ENCODE measurements at places on chromosomes 6 and 20.
A peak's percentile ranks its signal among the peaks of the same experiment; 100 is the strongest.

DNA sequence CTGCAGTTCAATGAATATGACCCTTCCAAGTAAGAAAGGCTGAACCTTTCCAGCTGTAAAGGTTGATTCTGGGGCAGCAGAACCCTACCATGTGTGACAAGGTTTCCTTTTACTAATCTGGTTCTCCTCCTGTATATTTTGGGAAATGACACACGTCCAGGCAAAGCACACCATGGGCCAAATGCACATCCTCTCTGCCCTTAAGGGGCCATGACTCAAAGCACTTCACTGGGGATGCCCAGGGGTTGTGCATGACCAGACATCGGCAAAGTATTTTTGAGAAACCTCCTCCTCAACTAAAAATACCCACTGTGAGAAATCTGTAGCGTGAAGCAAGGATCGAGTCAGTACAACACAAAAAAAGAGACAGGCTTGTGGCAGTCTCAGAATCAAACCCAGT, 174.7 kb downstream of the BACH2 start:
- DNase-seq: no peak

GRCh38 chr6:61809004-61809595, 476.9 kb downstream of the KHDRBS2 start:
- no peak for DNase-seq

DNA sequence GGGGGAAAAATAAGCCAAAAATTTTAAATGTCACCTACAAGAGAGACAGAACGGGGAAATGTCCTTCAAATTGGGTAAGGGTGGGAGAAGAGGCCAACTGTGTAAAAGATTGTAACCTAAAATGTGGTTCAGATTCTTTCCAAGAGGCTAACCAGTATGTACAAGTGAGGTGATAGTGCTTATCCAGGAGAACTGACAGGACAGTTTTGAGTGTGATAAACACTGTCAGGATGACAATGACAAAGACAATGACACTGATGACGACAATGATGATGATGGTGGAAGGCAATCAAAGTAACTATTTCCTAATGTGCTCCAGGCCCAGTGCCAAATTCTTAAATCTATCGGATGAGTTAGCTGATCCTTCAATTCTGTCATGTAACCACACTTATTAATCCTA, 57.3 kb downstream of the TASP1 start:
- no peak for DNase-seq

DNA sequence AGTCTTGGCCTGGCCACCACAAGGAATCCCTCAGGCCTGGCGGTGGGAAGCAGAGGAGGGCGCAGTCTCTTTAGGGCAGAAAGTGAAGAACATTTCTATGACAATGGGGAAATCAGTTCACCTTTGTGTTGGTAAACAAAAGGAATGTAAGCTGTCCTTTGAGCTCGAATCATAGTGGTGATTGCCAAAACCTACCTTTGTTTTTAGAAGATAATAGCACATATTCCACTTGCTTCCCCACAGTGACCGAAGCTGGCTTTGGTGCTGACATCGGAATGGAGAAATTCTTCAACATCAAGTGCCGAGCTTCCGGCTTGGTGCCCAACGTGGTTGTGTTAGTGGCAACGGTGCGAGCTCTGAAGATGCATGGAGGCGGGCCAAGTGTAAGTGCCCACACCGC, 144.1 kb downstream of the MTHFD1L start:
- no peak for DNase-seq

DNA sequence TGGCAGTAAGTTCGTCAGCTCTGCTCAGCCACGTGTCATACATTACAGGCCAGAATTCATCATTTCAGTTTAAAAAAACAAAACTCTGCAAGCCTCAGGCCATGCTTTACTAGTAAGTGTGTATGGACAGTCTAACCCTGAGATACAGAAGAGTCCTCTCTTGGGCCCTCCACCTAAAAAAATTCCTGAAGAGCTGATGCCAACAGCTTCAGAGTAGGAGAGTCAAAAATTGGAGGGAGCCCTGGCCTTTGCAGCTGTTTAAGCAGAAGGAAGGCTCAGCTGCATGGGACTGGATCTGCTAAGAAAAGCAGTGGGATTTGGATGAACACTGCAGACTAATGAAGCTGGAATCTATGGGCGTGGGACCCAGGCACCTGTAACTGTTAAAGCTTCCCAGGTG, 47.2 kb upstream of the FAM8A1 start:
- no peak for DNase-seq

GRCh38 chr20:7770046-7770445, 170.2 kb downstream of the HAO1 start:
- no peak for DNase-seq

- no peak for DNase-seq
Measured at GRCh38 chr6:143294265-143294860, 156.1 kb downstream of the ADAT2 start.

- no peak for DNase-seq
Measured at GRCh38 chr6:50717734-50718457, 4.6 kb downstream of the TFAP2D start.

DNA sequence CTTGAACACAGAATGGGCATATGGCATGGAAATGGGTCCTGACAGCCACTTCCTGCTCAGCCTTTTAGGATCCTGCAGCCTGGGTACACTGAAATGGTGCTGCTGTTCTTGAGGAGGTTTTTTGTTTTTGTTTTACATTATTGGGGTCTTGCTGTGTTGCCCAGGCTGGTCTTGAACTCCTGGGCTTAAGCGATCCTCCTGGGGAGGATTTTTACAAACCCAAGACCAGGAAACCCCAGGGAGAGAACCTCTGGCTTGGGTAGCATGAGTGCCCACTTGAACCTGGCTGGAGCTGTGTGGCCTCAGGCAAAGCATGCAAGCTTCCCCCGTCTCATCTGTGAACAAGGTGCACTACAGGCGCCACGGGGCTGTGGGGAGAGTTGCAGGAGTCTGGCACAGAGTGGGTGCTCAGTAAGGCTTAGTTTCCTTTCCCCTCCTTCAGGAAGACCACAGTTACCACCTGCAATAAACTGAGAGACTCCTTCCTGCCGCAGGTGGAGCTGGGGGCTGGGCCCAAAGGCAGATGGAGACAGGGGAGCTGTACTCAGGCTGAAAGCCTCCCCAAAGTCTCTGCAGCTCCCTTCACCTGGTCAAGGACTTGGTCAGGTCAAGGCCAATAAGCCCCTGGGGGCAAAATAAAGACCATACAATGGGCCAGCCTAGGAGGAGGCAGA, 1.8 kb downstream of the SLA2 start:
- DNase-seq: peak; percentile 75

GRCh38 chr20:6920991-6921613, 153.6 kb downstream of the BMP2 start:
- no peak for DNase-seq

DNA sequence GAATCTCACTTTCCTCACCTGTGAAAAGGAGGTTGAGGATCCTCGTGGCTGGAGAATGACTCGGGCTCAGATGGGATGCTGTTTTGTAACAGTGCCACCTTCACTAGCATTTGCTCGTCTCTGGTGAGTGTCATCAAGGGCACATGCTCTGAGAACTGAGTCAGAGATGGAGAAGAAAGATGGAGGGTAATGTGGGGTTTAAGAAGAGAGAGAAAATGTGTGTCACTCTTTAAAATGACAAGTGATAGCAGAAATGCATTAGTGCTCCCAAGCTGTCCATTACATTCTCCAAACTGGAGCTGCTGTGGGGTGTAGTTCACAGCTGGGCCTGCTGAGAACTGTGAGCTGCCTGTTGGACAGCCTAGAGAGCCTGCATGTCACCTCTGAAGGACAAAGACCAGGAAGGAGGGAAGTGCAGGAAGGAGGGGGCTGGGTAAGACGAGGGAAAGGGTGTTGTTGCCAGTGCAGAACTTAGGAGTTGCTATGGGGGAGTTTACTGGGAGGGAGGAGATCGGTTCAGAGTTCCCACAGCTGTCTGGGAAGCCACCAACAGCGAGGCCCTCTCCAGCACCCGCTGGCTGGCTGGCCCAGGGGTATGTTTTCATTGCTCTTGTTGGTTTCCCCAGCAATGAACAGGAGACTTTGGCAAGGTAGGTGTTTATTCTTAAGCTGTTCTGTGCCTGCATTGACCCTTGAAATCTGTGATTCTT, 19.8 kb downstream of the GMPR start:
- no peak for DNase-seq

GRCh38 chr6:149473080-149474052, 11.4 kb downstream of the ZC3H12D start:
- no peak for DNase-seq

- DNase-seq: no peak
Measured at GRCh38 chr20:17875106-17875980, 93.3 kb downstream of the SNX5 start.

GRCh38 chr6:157272866-157273755, 50.2 kb downstream of the TMEM242 start:
- peak; percentile 48 for DNase-seq

DNA sequence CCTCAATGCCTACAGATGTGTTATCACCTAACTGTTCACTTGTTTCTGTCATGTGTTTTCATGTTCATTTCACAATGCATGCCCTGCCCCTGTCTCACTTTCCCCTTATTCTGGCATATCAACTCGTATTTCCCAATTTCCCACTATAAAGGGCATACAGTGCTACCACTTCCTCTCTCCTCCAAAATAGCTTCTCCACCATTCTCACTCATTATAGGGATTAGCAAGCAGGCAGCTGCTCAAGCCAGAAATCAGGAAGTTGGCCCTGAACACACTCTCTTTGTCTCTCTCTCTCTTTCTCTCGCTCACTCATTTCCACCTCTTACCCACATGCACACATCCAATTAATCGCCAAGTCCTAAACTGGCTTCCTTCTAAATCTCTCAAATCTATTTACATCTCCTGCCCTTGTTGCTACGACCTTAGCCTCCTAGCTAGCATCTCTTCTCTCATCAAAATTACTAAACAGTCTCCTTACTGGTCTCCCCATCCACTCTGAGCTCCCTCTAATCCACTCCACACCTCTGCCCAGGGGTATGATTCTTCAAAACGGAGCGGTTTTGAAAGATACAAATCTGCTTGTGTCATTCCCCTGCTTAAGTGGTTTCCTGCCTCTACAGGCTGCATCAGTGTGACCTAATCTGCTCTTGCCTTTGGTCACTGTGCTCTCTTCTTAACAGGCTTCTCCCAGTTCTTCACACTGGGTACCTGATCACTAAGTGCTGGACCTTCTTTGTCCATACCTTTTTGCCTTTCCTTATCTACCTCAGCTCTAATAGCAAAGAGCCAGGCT, 196.2 kb downstream of the BTBD9 start:
- DNase-seq: no peak

GRCh38 chr6:148179786-148180185, 162.9 kb upstream of the SASH1 start:
- DNase-seq: no peak

GRCh38 chr20:57090590-57091560, 175.6 kb downstream of the BMP7 start:
- DNase-seq: no peak

DNA sequence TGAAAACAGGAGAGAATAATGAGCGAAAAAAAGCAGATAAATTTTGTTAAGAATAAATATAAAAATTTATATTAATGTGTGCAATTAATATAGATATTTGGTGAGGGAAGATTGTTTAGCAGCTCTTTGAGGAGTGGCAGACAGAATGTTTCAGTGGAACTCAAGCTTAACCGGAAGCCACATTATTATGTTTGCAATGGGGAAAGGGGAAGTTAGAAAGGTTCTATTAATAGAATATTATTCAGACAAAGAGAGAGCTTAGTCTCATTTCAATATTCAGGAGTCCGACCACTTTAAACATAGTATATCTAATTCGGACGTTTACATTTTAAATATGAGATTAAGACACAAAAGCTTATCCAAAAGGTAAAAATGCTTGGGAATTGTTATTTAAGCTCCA, 81.6 kb upstream of the KHDRBS2 start:
- no peak for DNase-seq

- no peak for DNase-seq
Measured at GRCh38 chr6:40379811-40380210, 207.4 kb downstream of the LRFN2 start.

DNA sequence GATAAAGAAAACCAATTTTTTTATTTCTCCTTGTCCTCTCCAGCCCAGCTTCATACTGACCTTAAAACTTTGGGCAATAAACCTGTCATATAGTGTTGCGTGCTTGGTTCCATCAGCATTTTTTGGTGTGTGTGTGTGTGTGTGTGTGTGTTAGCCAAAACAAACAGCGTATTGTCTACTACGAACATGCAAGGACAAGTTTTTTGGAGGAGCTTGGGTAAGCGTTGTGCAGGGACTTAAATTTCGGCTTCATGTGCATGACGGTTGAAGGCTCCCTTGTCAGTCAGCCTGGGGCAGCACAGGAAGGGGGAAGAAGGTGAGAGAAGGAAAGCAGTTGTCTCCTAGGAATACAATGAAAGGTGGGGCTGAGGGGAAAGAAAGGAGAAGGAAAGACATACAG, 62.0 kb upstream of the PAX1 start:
- no peak for DNase-seq

GRCh38 chr20:528923-529604, 14.5 kb downstream of the CSNK2A1 start:
- no peak for DNase-seq

DNA sequence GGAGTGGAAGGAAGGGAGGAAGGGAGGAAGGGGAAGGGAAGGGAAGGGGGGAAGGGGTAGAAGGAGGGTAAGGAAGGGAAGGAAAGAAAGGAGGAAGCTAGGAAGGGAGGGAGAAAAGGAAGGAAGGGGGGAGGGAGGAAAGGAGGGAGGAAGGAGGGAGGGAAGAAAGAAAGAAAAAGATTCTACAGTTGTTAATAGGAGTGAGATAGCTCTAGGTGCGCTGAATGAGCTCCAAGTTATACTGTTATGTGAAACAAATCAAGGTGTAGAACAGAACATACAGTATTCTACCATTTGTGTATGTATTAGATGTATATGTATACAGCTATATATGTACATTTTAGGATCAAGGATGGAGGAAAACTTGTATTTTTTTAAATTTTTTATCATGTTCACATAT, 167.7 kb downstream of the HACE1 start:
- no peak for DNase-seq

DNA sequence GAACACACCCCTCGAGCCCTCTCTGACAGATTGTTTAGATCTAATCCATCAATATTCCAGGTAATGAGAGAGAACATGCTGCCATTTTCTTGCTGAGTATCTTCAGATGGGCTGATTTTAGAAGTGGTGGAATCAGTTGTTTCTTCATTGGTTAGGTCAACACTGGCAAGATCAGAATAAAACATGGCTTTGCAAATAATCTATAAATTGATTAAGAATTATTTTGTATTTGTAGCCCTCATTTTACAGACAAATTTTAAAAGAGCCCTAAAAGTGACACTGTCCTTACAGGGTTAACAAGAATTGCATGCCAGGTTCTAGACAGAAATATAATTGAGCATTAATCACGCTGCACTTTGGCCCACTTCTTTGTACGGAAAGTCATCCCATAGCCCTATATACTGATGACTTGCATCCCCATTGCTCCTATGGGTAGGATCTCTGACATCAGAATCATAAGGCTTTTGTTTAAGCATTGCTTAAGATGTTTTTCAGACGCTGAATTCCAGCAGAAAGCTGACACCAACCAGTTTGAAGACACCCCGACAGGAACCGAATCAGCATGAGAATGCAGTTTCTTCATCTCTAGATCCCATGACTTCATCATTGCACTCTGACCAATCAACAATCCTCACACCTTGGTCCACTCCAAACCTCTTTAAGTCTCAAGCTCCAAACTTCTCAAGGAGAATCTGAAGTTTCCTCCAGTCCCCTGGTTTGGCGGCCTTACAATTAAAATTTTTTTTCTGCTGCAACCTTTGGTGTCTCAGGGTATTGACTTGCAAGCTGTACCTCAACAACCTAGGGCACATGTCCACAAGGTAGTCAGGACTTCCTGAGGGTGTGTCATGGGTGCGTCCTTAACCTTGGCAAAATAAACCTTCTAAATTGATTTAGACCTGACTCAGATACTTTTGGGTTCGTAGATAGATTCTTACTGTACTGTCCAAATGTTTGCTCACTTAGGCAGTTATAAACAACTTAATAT, 7.8 kb downstream of the TDP2 start:
- DNase-seq: no peak

- DNase-seq: no peak
Measured at GRCh38 chr6:33024521-33024920, 15.1 kb upstream of the HLA-DOA start.
